ENCODE measurements at places on chromosomes 12 and 14.

DNA sequence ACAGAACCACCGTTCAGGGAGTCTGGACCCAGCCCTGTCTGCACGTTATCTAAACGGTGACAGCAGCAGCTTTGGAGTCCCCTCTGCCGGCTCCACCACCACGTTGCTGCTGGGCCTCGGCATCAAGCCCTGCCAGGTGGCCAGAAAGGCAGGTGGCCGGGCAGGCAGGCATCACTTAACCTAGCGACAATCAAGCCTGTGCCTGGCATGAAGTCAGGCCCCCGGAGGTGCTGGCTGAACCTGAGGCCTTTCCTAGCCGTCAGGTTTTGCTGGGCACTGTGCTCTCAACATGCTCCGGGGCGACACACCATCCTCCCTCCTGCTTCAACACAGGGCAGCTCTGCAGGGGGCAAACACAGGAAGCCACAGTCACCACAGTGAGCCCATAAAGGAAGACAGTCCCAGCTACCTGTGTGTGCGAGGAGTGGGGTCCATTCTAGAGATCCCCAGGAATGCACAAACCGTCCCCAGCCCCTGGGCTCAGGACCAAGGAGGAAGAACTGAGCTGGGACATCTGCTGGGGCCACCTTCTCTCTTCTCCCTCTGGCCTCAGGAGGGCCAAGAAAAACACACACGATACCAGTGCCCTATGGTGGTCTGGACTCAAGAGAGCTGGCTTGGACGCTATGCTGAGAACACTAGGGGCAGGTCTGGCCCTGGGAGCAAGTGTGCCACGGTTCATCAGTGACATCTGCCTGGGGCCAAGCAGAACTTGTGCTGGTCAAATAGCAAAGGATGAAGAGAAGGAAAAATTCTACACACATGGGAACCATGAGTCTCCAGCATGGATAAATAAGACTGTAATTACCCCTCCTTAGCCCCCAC, 44.7 kb downstream of the CCDC88C start:
- DNase-seq: no peak

DNA sequence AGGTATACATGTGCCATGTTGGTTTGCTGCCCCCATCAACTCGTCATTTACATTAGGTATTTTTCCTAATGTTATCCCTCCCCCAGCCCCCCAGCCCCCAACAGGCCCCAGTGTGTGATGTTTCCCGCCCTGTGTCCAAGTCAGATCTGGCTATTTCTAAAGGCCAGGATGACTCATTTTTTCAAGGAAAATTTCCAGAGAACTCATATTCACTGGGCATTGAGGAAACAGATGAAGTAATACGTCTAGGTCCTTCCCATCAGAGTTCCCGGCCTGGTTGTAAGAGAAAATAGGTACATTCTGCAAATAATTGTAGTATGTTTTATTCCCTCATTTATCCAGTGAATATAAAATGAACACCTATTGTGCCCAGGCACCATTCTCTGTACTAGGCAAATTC, 345.2 kb downstream of the BCL11B start:
- DNase-seq: no peak

DNA sequence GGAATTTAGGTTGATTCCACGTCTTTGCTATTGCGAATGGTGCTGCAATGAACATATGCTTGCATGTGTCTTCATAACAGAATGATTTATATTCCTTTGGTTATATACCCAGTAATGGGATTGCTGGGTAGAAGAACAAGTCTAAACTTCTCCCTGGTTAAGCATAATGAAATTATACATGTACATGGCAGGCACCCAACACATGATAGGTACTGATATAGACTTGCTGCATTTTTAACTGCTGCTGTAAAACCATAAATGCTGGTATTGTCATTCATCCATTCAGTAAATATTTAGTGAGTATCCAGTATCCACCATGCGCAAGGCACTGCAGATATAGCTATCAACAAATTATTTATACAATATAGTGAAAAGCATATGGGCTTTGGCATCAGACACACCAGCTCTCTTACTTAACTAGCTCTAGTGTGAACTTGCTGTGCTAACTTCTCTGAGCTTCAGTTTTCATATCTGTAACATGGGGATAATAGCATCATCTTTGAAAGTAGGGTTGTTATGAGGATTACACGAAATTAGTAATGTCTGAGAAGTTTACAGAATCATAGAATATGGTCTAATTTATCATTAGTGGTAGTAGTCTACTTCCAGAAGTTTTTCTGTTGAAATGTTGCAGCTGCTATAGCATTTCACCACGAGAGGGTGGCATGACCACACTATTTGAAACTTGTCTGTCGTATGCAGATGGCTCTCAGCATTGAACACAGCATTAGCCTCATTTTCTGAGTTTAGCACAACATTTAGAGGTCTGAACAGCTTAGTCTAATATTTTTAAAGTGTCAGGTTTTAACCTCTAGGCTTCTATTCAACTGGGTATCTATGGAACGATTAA, 32.0 kb upstream of the SEL1L start:
- DNase-seq: no peak

- DNase-seq: no peak
These were observed 14.0 kb downstream of the EMP1 start for GRCh38 chr12:13210236-13211190.

- no peak for DNase-seq
These were observed 39.2 kb downstream of the DICER1 start for GRCh38 chr14:95117937-95118721.

DNA sequence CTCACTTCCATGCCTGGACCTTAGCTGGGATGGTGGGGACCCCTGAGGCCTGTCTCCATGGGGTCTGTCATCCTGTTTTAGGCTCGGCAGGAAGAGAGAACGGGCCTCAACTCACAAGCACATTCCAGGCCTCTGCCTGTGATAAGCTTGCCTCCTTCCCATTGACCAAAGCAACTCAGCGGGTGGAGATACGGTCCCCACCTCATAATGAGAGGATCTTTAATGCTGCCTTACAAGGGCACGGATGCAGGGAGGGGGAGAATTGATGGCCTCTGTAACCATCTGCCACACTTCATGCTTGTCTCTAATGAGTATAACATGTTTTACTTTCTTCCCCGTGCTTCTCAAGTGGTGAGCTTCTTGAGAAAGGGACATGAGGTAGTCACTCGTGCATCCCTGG, 50.0 kb downstream of the GLT1D1 start:
- no peak for DNase-seq

DNA sequence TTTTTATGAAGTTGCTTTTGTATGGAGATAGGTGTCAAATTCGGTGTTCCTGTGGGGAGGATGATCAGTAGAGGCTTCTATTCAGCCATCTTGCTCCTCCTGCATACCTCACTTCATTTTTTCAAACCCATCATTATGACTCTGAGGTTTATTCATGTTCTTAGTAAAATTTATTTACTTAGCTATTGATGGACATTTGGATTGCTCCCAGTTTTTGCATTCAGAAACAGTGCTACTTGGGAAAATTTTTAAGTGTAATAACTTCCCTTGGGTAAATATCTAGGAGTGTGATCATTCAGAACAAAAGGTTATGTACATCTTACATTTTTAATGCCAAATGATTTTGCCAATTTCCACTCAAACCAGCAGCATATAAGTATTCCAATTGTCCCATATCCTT, 208.3 kb downstream of the SYNE2 start:
- DNase-seq: no peak

- DNase-seq: no peak
These were observed 78.3 kb downstream of the MED13L start for GRCh38 chr12:116199160-116199706.

- no peak for DNase-seq
These were observed 17.3 kb downstream of the PPM1A start for GRCh38 chr14:60266021-60266937.

DNA sequence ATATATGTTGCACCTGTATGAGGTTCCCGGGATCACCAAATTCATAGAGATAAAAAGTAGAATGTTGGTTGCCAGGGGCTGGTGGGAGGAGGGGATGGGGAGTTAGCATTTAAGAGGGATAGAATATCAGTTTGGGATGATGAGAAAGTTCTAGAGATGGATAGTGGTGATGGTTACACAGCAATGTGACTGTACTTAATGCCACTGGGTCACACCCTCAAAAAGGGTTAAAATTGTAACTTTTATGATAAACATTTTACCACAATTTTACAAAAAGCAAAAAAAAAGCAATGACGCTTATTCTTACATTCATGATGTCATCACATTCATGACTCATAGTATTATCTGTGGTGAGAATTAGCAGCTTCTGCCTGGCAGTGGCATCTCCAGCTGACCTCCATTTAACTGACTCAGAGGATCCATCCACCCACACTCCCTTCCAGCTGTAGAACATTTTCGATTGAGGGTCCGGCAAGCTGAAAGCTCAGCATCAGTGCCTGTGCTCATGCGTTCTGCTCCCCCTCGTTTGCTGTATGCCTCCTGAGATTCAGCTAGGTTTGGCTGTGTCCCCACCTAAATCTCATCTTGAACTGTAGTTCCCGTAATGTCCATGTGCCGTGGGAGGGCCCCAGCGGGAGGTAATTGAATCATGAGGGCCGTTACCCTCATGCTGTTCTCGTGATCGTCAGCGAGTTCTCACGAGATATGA, 64.8 kb upstream of the TMEM260 start:
- DNase-seq: no peak

DNA sequence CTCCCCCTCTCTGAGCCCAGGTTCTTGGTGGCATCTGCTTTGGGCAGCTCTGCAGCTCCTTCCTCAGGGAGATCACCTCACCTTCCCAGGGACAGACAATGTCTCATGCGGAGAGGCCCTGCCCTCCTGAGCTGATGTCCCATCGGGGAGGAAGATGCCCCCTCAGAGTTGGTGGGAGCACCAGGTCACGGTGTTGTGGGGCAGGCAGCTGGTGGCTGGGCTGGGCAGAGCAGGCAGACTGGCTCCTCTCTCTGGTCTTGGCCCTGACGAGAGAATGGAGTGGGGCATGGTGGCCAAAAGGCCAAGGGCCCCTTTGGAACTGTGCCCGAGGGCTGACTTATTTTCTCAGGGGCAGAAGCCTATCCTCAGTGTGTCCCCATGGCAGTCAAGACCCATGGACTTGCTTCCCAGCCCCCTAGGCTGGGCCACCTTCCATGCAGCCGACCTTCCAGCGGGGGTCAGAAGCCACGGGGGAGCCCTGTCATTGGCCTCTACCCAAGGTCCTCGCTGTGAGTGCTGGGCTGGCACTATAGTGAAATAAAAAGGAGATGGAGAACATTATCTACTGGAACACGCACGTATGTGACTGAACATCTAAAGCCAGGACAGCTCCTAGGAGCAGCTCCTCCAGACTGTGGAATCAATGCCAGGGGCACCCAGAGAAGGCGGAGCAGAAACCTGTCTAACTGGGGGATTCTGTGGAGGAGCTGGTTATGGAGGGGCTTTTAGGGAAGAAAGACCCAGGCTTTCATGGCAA, 21.9 kb downstream of the PPP2R5C start:
- DNase-seq: no peak

- no peak for DNase-seq
These were observed 336.1 kb downstream of the MED13L start for GRCh38 chr12:115941362-115941761.

- DNase-seq: no peak
These were observed 181.9 kb downstream of the SLC6A15 start for GRCh38 chr12:84730561-84731162.

DNA sequence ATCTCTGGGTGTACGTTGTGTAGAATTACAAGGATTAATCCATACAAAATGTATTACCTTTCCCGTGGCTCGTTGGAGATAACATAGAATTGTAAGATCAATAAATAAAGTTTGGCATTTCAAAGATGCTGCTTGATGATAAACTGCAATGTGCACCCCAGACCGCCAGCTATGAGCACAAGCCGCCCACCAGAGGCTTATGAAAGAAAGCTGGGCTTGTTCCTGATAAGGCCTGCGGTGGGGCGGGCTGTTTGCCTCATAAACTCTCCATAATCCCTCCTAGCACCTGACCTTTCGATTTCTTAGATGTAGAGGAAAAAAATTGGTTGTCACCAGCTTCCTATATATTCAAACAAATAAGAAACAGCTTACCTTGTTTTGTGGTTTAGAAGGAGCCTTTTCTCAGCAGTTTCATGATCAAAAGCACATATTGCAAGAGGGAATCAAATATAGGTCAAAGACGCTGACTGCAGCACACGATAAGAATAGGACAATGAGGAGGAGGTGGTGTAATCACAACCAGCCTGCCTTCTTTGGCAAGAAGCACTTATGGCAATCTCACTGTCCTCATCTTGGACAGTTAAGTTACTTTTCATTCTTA, 293.6 kb downstream of the RMST start:
- DNase-seq: no peak

- DNase-seq: no peak
These were observed 1.5 kb downstream of the NPAS3 start for GRCh38 chr14:32940066-32940651.

- no peak for DNase-seq
These were observed 188.9 kb downstream of the CAND1 start for GRCh38 chr12:67457778-67458665.

DNA sequence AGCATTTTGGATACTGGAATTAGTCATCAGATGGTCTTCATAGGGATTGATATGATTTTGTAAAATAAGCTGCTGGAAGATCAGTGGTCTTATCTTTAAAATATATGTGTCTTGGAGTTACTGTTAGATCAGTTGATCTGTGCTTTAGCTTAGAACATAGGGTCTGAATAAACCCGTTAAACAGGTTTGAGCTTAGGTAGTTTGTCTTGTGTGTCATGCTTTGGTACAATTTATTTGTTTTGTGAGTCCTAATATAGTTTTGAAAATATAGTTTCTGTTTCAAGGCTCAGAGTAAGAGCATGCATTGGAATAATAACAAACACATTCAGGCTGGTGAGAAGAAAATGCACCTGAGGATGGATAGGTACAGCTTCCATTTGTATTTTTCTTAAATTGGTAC, 505.0 kb downstream of the SLC16A7 start:
- no peak for DNase-seq

DNA sequence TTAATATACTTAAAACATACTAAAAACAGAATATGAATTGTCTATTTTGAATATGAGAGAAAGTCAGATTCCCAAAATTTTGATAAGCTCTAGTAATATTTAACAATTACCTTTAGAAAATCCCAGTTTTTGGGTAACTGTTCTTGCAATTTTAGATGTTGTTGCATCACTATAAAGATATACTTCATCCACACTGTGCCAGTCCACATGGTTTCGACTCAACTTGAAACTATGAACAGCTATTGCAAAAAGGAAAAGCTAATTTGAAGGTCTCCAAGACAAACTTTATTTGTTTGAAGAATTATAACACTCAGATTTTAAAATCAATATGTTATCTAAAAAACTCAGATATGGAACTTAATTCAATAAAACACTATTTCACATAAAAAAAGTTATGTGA, 59.9 kb downstream of the DDHD1 start:
- DNase-seq: no peak

- DNase-seq: no peak
These were observed 4.8 kb downstream of the NEUROD4 start for GRCh38 chr12:55024575-55024974.

- DNase-seq: no peak
These were observed 36.3 kb upstream of the STK38L start for GRCh38 chr12:27207615-27208413.

DNA sequence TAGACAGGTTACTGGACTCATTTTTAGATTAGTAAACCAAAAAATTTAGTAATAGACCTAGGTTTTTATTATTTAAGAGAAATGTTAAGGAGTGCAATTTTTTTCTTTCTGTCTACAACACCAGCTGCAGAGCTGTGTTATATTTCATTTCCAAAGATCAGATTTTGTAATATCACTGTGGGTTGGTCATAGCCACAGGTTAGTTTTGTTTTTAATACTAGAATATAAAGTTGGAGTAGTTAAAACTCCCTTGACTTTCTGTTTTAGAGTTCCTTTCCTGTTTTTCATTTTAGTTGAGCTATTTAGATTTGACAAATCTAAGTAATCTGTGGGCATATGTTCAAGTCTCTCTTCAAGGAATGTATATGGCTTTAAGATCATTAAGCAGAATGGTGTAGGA, 30.7 kb upstream of the GARIN2 start:
- DNase-seq: no peak

- DNase-seq: no peak
These were observed 331.4 kb downstream of the BCAT1 start for GRCh38 chr12:24617471-24617870.
